ENCODE measurements at places on chromosomes 5 and 9.

DNA sequence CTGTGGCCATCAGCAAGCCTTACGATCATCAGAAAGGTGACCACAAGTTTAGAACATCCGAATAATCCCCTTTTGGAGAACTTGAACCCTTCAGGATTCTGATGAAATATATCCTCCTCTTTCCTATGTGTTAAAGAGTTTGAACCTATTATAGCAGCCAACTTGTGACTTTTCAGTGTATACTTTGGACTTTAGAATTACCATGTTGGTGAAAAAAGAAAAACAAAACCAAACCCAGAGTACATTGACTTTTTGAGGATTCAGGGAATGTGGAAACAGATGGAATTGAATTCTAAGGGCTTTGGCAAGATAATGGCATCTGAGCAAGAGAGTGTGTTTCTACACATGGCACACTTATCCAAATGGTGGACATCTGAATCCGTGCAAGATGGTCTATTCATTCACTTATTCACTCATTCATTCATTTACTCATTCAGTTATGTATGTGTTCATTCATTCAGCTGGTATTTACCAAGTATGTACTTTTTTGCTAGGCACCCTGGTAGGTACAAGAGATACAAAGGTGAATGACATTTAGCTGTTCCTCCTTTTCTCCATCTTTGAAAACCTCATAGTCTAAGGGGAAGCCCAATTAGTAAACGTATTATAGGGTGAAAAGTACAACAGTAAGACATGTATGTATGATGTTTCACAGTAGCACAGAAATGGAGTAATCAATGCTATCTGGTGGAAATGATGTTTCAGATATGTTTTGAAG lies 91.8 kb downstream of the PRDM6 start:
- no peak for DNase-seq

DNA sequence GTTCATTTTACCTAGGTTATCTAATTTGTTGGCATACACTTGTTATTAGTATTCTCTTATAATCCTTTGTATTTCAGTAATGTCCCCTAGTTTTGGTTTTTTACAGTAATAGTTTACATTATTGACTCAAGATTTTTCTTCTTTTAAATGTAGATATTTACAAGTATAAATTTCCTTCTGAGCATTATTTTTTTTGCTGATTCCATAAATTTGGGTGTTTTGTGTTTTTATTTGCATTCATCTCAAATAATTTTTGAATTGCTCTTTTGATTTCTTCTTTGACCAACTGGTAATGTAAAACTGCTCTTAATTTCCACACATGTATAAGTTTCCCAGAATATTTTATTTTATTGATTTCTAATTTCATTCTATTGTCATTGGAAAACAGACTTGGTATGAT lies 68.1 kb downstream of the ESM1 start:
- no peak for DNase-seq

GRCh38 chr5:55218967-55219366 lies 8.1 kb downstream of the MCIDAS start:
- no peak for DNase-seq

DNA sequence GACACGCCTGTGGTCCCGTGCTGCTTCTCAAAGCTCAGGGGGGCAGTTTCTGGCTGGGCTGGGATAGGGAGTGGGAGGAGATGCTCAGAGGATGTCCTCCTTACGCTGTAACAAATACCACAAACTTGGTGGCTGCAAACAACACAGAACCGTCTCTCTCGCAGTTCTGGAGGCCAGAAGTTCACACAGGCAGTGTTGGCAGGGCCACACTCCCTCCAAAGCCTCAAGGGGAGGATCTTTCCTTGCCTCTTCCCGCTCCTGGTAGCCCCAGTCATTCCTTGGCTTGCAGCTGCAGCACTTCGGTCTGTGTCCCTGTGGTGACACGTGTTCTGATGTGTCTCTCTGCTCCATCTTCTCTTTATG lies 10.4 kb upstream of the ORM1 start:
- no peak for DNase-seq

- DNase-seq, result no peak
Measured at GRCh38 chr9:16193066-16193465, 640.2 kb downstream of the CCDC171 start.

- DNase-seq, result no peak
Measured at GRCh38 chr9:100498592-100498991, 25.6 kb downstream of the TMEFF1 start.

- DNase-seq, result no peak
Measured at GRCh38 chr5:126234563-126235195, 188.5 kb upstream of the GRAMD2B start.

- no peak for DNase-seq
Measured at GRCh38 chr9:93684806-93685543, 108.6 kb downstream of the PHF2 start.

DNA sequence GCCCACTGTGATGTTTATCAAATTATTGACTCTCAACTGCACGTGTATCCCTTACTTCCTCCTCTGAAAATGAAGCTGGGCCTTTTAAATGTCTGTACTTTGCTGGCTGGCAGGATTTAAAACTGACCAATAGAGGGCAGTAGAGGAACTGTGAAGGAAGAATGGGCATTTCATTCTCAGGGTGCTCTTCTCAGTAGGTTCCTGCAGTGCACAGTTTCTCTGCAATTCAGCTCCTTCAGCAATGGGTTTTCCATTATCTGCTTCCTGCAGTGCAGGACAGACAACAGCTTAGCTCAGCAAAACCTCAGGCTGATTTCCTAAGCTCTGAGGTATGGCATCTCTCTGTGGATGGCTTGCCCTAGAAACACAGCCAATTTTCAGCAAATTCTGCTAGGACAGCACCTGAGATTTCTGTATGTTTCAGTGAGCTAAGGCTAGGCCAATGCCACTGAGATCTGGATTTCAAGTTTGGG lies 298.4 kb upstream of the PRDM9 start:
- no peak for DNase-seq

DNA sequence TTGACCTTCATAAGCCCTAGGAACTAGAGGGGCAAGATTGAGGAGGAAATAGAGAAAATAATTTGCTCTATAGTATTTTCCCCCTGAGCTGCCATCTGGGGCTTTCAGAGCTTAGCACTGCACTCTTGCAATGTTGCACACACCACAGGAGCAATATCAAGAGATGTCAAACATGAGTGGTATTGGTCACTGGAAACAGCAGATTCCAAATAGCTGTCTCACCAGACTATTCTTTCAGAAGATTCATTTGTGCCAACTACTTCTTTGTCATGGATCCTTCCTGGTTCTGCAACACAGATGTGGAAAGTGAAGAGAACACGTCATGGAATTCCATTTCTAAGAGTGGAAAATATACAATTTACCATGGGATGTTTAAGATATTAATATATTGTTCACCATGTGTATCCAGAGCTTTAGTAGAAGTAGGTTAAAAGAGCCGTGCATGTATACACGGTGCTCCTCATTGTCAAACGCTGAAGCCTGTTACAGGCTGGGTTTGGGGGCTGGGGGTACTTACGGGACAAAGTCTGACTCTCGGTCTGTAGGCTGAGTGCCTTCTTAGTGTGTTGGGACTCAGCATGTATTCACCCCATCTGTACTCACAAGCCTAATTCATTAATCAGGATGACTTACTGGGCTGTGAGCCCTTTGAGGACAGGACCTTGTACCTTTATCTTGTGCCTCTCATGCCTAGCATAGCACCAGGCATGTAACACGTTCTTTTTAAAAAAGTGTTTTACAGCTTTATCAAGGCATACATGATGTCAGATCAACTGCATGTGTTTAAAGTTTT lies 31.4 kb upstream of the GDNF start:
- no peak for DNase-seq

- DNase-seq, result no peak
Measured at GRCh38 chr5:90111364-90112032, 298.1 kb downstream of the CETN3 start.

- DNase-seq, result no peak
Measured at GRCh38 chr5:33969572-33970452, 14.7 kb downstream of the SLC45A2 start.

GRCh38 chr5:19923742-19924141 lies 64.3 kb downstream of the CDH18 start:
- DNase-seq, result no peak

DNA sequence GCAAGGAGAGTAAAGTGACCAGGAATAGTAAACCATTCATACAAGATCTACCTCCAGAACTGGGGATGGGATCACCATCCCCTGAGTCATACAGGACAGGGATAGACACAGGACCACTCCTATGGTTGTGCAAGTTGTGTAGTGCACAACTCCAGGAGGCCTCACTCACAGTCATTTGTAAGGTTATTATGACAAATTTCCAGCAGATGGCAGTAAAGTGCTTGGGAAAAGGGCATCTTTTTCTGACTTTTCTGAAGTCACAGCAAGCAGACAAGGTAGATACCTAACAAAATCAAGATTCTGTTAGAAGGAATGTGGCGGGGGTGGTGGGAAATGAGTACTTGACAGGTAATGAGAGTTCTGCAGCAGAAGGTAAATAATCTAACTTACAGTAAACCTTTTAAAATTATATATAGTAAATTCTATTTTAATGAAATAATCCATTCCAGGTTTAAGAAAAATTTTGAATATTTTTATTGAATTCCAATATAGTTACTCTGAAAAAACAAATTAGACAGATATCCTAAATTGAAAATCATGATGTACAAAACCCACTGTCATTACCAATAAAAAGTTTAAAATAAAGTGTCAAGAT lies 16.7 kb upstream of the KIF27 start:
- no peak for DNase-seq

DNA sequence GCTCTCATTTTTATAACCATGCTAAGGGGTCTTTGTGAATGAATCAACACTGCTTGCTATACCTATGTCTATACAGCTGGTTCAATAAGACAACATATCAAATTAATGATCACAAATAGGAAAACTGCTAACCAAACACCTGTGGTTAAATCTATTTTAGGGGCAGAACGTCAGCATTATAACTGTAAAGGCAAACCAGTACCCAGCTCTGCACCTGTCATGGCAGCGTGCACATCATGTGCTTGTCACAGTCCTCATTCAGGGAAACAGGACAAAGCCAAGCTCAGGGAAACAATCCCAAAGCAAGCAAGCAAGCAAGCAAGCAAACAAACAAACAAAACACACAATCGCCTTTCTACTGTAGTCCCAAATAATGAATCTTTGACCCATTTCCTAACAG lies 277.7 kb upstream of the DAP start:
- DNase-seq, result no peak

DNA sequence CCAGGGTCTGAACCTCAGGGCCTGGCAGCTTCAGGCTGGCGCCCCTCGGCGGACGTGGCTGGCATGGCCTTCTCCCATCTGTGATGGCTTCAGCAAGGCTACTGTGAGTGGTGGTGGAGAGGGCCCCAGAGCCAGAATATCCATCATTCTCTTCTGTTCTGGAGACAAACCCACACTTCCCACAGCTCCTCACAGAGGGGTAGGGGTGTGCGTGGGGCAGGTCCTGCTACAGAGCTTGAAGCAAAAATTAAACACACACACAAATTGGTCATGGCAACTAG lies 9.6 kb downstream of the GPX3 start:
- DNase-seq, result no peak

DNA sequence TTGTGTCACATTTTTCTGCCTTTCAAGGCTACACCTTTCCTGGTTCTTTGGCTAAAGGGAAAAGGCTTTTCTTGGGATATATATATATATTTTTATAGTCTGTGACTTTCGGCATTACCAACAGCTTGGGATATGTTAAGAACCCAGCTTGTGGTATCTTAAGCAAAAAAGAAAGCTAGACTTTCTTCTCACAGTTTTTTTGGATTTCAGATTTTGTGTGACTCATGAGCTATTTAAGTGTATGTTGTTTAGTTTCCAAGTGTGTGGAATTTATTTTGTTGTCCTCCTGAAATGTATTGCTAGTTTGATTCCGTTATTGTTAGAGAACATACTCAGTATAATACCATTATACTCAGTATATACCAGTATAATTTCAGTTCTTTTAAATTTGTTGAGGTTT lies 64.8 kb downstream of the ERCC6L2 start:
- DNase-seq, result no peak

DNA sequence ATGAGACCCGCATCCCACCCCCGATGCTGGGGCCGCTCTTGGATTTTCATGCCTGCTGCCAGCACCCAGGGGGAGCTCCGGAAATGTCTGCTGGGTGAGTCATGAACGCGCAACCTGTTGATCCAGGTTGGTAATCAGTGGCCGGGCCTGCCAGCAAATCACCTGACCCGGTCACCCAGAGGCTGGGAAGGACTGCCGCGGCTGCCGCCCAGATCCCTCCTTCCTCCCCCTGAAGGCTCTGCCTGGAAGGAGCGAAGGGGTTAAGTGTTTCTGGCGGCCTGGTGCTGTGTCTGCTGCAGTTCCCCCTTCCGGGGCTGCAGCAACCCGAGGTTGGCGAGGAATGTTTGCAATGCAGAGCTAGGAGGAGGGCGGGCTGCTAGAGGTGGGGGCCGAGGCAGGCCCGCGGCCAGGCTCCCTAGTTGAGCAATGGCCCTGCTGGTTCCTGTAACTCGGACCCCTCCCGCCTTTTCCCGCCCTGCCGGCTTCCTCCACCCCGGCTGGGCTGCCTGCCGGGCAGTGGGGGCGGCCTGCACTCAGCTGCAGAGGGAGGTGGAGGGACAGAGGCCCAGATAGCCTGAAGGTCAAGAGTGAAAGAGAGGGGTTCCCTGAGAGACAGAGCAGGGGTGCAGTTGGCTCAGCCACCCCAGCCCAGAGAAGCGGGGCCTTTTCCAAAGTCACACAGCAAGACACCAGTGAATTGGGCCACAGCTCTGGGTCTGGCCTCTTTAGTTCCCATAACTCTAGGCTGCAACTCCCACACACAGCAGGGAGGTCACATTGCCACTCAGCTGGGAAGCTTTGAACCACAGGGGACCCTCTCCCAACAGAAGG lies 156.3 kb upstream of the IER5L start:
- no peak for DNase-seq

- DNase-seq, result no peak
Measured at GRCh38 chr5:88847420-88847819, 35.6 kb downstream of the MEF2C start.

DNA sequence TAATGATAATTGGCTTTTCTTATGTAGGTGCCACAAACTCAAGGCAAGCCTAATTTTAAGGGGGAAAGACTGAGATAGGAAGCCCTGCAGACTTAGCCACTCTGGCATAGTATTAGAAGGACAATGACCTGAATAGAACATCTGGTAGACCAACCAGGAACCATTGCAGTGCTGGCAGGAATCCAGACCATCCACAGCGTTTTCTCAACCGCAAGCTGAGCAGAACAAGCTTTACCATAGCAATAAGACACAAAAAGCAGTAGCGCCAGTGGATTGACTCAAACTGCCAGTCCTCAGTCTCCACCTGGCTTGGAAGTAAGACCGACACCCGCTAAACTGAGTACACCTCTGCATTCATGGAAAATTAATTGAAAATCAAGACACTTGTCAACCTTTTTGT lies 141.3 kb upstream of the LPAR1 start:
- DNase-seq, result no peak

DNA sequence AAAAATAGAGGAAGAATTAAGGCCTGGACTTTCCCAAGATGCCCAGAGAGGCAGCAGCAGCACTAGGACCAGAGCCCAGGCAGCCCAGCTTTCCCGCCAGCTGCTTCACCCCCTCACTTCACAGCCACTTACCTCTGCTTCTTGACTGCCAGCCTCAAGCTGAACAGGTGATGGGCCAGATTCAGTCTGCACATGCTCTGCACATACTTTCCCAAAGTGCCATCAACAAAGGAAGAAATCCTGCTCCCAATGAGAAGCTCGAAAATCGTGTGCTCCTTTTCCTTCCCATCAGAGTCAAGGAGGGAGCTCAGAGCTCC lies 4.1 kb upstream of the SLC25A48 start:
- DNase-seq, result no peak
